ENCODE measurements at places on chromosomes 16 and 17.

- DNase-seq: no peak
Measured at GRCh38 chr17:4658478-4659305, 17.2 kb upstream of the ALOX15 start.

GRCh38 chr17:19470530-19471261 is 59.7 kb downstream of the RNF112 start:
- DNase-seq: peak; percentile 27

DNA sequence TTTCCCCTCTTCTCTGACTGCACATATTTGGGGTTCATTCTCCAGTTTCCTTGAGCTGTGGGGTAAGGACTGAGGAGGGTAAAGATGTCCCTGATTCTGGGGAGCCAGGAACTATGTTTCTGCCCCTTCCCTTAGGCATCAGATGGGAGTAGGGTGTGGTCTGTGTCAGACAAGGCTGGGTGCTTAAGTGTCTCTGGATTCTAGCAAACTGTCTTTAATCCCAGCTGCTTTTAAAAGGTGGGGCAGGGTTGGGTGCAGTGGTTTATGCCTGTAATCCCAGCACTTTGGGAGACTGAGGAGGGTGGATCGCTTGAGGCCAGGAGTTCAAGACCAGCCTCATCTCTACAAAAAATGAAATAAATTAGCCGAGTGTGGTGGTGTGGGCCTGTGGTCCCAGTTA is 13.0 kb downstream of the LASP1 start:
- DNase-seq: no peak

DNA sequence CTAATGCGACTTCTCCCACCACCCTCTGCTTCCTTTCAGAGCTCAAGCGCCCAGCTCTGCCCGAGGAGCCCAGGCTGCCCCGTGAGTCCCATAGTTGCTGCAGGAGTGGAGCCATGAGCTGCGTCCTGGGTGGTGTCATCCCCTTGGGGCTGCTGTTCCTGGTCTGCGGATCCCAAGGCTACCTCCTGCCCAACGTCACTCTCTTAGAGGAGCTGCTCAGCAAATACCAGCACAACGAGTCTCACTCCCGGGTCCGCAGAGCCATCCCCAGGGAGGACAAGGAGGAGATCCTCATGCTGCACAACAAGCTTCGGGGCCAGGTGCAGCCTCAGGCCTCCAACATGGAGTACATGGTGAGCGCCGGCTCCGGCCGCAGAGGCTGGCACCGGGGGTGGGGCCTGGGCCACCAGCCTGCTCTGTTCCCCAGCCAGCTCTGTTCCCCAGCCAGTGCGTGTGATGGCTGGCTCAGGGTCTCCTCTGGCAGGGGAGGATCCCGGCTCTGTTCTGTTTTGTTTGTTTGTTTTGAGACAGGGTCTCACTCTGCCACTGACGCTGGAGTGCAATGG is 18.7 kb downstream of the CRISPLD2 start:
- DNase-seq: no peak

DNA sequence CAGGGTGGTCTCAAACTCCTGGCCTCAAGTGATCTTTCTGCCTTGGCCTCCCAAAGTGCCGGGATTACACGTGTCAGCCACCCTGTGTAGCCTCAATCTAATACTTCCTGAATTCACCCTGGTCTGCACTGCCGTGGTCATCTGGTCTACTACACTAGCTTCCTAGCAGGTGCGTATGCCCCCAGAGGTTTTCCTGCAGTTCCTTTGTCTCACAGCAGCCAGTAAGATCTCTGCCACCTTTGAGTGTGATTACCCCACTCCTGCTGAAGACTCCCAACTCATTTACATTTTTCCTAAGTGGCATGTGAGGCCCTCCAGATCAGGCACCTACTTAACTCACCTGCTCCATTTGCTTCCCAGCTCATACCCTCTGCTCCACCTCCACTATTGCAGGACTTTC is 5.1 kb upstream of the DDX19A start:
- no peak for DNase-seq

DNA sequence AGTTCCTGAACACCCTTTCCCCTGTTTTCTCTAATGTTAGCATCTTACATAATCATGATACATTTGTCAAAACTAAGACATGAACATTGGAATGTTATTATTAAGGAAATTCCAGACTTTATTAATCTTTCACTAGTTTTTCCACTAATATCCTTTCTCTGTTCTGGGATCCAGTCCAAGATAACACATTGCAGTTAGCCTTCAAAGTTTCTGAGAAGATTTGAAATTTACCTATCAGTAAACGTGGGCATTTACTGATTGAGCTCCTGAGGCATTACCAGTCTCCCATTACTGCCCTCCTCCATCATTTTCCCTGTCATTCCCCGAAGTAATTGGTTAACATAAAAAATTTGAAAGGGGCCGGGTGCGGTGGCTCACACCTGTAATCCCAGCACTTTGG is 5.7 kb upstream of the CD300LG start:
- DNase-seq: no peak

DNA sequence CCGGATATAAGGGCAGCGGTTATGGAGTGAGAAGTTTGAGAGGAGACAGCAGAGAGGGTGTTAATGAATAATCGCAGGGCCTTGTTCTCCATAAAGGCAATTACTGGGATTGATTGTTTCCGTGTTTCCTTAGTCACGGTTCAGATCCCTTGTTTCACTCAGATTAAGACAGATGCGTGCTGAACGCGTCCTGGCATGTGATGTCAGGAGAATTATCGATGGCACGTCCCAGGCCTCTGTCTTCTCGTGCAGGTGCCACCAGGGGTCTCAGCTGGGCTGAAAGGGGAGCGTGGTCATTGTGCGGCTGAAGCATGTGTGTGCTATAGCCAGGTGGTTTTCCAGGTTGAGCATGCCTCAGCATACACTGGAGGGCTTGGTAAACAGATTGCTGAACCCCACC is 142.4 kb upstream of the NOL11 start:
- DNase-seq: peak; percentile 70
